Psoas muscle (tissue), 8 donors: ENCODE measurements at places on chromosomes 16 and 17.

DNA sequence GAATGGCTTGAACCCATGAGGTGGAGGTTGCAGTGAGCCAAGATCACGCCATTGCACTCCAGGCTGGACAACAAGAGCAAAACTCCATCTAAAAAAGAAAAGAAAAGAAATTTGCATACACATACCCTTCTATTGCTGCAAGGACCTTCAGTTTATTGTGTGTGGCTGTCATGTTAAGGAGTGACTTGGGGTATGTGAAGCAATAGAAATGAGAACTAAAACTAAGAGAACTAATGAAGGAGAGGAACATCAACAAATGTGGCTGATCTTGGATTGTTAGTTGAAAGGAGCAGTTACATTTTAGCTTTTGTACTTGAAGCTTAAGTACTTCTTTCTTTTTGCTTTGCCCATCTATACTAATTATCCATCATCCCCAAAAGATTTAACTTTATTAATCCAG, 12.7 kb upstream of the NSRP1 start:
- DNase-seq: no peak

GRCh38 chr17:17781591-17782496, 54.9 kb downstream of the SREBF1 start:
- DNase-seq: peak; percentile 92

- DNase-seq: peak; percentile 71
Observed at GRCh38 chr17:46009681-46010596, 10.9 kb downstream of the STH start.

GRCh38 chr17:7587420-7588151, 2.3 kb downstream of the SOX15 start:
- DNase-seq: peak; percentile 48

- no peak for DNase-seq
Observed at GRCh38 chr16:457732-458400, 32.4 kb downstream of the RAB11FIP3 start.

DNA sequence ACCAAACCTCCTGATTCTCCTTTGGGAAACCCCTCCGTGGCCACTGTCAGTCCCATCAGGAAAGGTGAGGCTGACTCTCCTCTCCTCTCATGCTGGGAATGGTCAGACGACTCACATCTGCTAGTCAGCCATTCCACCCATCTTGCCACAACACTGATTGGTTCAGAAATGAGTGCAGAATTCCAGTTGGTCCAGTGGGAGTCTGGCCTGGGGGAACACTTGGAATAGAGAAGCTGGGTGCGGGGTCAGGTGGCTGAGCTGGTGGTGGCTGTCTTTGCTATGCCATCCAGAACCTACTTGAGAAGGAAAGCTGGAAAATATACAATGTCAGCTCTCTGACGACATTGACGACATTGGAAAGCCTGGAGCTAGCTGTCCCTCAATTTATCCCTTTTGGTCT, 23.6 kb upstream of the PLLP start:
- DNase-seq: no peak

- no peak for DNase-seq
Observed at GRCh38 chr17:77803726-77804125, 154.8 kb upstream of the TNRC6C start.

GRCh38 chr17:6067060-6067459, 3.1 kb upstream of the WSCD1 start:
- no peak for DNase-seq

GRCh38 chr16:48008011-48008525, 147.7 kb downstream of the ABCC12 start:
- no peak for DNase-seq

DNA sequence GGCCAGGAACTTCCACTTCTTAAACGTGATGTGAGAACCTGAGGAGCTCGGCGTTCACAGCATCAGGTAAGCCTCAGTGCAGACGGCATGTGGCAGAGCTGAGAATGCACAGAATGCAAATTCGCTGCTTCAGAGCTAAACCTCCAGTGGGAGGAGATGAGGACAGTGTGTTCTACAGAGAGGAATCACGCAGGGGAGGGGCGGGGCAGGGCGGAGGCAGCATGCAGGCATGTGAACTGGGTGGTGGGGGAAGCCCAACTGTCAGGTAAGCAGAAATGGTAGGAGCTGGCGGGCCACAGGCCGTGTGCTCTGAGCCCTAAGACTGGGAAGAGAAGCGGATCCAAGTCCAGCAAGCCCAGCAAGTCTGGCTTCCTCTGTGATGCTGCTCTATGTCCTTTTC, 94.7 kb downstream of the ZNF778 start:
- no peak for DNase-seq

DNA sequence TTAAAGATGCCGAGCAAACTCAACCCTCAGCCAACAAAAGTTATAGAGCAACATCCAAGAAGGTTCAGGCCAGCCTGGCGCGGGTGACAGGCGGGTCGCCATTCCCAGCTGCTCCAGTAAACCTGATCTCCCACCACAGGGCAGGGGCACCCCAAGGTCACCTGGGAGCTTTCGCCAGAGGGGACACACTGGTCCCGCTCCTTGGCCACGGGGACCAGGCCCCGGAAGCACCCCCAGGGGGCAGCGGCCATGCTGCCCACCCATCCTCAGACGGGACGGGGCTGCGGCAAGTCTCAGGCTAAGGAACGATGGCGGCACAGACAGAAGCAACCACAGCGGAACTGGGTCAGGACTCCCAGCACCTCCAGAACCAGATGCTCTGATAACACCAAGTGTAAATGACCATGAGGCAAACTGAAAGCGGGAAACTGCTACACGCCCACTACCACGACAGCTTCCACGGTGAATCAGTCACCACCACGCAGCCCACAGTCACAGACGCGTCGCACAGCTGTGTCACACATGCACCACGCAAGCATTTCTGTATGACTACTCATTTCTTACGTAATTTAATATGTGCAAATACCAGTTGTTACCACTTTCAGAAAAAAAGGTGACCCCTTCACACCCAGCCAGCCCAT, 14.1 kb upstream of the CCDC154 start:
- DNase-seq: no peak

DNA sequence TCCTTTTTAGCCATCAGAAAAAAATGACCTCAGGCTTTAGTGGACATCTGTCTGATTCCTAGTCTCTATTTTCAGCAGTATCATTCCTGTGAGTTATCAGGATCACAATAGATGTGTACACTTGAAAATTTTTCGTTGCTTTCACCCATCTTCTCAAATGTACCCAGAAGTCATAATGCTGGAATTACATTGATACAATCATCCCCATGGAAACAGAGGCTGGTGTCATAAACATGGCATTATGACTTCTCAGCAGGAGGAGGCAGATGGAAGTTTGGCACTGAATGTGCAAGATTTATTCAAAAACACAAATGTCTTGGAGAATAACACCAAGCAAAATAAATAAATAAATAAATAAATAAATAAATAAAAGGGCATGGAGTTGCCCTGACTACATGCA, 292.5 kb downstream of the PHKB start:
- DNase-seq: no peak

GRCh38 chr17:336110-337021, 16.2 kb downstream of the RPH3AL start:
- DNase-seq: peak; percentile 83

GRCh38 chr16:80273635-80274538, 266.9 kb upstream of the DYNLRB2 start:
- no peak for DNase-seq

DNA sequence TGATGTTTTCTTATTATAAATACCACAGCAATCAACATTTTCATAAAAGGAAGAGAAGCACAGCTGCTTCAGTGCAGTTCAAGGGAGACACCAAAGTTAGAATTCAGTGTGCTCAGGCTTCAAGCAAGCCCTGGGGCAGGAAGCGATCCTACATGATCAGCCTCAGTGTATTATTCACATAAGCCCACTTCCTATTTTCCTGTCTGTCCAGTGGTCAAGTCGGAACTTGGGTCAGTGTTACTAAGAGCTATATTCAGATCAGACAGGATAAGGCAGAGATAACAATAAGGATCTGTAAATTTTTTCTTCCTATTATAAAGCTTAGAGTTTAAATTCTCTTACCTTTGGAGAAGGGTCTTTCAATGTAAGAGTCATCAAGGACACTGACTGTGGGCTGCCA, 12.9 kb downstream of the HEATR6 start:
- DNase-seq: no peak

DNA sequence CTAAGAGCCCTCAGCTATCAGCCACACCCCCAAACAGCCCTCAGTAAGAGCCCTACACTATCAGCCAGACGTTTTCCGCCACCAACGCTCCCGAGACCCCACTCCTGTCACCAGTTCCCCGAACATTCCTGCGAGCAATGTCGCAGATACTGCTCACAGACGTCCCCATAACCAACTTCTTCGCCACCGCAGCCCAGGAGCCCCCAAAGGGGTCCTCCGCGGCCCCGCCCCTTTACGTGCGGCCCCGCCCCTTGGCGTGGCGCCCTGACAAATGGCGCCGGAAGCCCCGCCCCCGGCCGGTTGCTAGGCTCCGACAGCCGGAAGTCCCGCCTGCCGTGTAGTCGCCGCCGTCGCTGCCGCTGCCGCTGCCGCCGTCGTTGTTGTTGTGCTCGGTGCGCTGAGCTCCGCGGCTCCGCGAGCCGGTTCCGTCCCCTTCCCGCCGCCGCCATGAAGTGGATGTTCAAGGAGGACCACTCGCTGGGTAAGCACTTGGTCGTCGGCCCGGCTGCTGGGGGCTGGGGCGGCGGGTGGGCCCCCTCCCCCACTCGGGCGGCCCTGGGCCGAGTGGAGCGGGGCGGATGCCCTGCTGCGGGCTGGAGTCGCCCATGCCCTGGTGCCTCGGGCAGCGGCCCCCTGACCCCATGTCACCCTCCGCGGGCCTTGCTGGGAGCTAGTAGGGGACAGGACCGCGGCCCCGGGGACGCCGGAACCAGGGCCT, at the start of gene GABARAPL2:
GABARAPL2 (plus strand) TSS at position 340 of the 718 bp plus-strand sequence; CDS start at position 448, 108 bp downstream.
- DNase-seq: peak; percentile 92

DNA sequence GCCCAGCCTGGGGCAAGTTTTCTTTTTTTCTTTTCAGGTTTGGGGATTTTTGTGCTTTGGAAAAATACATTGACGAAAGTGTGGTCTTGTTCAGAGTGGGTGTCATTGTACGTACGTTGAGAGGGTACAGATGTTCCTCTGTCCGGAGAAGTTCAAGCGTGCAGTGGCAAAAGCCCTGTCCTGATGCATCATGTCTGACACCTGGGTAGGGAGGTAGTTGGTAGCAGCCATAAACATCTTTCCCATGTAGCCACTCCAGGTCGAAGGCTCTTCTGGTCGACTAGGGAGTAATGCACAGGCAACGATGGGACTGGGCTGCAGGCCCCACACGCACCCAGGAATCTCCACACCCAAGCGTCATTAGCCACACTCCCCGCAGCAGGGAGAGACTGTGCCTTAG, 27.4 kb downstream of the WIPI1 start:
- no peak for DNase-seq

GRCh38 chr16:82088483-82088882, 53.4 kb downstream of the HSD17B2 start:
- DNase-seq: no peak

DNA sequence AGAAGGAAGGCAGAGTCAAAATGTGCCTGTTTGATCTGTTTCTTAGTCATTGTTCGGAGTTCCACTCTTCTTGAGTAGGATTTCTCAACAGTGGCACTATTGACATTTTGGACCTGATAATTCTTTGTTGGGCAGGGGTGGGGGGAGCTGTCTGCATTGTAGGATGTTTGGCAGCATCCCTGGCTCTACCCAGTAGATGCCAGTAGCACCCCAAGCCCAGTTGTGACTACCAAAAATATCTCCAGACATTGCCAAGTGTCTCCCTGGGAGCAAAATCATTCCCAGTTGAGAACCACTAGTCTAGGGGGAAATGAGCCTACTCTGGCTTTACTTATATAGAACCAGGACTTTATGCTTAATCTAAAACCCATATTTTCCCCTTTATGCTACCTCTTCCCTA, 1.1 kb upstream of the GFOD2 start:
- no peak for DNase-seq

DNA sequence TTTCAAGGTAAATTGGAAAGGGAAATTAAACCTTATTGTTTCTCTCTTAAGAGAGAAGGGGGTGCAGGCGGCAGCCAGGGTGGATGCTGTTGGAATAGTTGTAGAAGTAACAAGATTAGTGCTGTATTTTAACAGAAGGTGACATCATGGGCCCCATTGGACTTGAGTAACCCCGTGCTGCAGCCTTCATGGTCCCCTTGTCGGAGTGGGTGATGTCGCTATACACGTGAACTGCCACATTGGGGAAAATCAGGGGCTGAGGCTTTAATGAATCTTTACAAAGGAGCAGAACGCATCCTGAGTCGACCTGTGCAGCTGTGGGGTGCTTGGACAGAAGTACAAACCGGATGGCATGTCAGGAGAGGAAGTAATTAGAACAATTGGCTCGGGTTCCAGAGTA, 3.2 kb downstream of the SNX11 start:
- no peak for DNase-seq

- peak; percentile 75 for DNase-seq
Observed at GRCh38 chr17:57541472-57542394, 203.4 kb downstream of the CCDC182 start.

- no peak for DNase-seq
Observed at GRCh38 chr16:9197957-9198661, 106.7 kb downstream of the HAPSTR1 start.

DNA sequence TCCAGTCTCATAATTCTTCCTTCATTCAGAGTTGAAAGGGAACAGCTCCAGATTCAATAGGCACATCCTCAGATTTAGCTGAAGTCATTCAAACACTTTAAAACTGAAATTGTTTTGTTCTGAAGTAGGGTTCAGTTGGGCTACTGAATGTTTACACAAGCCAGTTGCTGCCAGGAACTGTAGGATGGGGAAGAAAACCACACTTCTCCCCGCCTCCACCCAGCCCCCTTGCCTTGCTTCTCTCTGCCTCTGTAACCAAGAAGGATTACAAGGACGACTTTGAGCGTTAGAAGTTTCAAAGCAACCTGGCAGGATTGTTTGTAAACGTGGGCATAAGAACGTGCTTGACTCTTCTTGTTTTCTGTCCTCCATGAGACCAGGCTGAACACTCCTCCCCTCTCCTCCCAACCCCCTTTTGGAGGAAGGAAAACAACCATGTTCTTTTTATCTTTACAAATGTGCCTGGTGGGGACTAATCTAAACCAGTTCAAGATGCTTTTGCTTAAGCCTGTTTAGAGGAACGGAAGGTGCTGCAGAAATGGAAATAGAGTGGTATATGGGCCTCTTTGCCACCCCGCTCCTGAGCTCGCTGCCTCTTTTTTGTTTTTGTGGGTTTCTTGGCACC, 287.9 kb downstream of the FTO start:
- no peak for DNase-seq
